ENCODE measurements at places on chromosomes 7 and 10. TPM values are rescaled to one million over a fixed set of nuclear protein-coding genes. Genes with fewer than 3 reads are reported as not detected.
A peak's percentile ranks its signal among the peaks of the same experiment; 100 is the strongest.

The MAD1L1 gene
- 59.6 TPM for total RNA-seq

The WAC gene
- 30.5 TPM for total RNA-seq

- no peaks in the 10 kb centered on the region for H3K36me3 ChIP-seq
- peak overlapping the region; percentile 86 for H3K4me3 ChIP-seq
- H3K4me1 ChIP-seq, result no peaks in the 10 kb centered on the region
- no peaks in the 10 kb centered on the region for H3K27me3 ChIP-seq
- H3K27ac ChIP-seq, result peak overlapping the region; percentile 16
Measured at GRCh38 chr10:70381471-70382421, 679 bp downstream of the LRRC20 start.

DNA sequence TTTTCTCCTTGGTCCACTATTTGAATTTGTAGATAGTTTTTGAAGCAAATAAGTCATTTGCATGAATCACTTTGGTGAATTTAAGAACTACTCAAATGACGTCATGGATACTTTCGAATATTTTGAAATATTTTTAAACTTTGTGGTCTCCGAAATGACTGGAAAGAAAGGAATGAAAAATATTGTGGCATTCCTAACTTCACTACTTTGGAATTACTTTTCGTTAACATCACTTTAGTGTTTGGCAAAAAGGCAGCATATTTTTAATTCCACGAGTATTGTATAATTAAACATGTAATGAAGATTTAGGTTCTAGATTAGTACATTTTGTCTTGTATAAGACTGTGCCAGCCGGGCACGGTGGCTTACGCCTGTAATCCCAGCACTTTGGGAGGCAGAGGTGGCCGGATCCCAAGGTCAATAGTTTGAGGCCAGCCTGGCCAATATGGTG, 35.3 kb upstream of the ZRANB1 start:
- DNase-seq, result peak; percentile 91
- H3K4me3 ChIP-seq, result no peak overlapping the region
- H3K4me1 ChIP-seq, result peaks cover 22% of the 10 kb centered on the region
- H3K27me3 ChIP-seq, result no peaks in the 10 kb centered on the region
- peak overlapping the region; percentile 22 for H3K27ac ChIP-seq
- H3K36me3 ChIP-seq, result no peaks in the 10 kb centered on the region

The TMEM270 gene
- not detected for total RNA-seq

DNA sequence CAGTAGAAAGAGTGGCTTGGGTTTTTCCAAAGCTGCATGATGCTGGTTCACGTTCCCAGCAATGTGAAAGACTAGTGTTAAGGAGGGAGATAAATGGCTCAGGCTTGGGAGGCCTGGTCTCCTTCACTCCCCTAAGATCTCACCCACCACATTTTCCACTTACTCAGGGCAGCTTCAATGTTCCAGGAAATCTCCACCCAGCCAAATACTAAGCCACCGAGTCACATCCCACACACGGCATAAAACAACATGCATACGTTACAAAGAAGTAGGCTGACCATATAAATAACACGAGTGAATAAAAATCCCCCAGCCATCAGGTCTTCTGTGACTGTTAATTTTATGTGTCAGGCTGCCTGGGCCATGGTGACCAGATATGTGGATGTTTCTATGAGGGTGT, 303.5 kb downstream of the SFMBT2 start:
- DNase-seq, result no peak
- no peaks in the 10 kb centered on the region for H3K36me3 ChIP-seq
- H3K27ac ChIP-seq, result no peak overlapping the region

The ABCA13 gene
- not detected for total RNA-seq

The C10orf53 gene
- total RNA-seq, result not detected

GRCh38 chr7:2220030-2220429, 12.7 kb downstream of the MAD1L1 start:
- H3K4me1 ChIP-seq, result no peaks in the 10 kb centered on the region
- peaks cover 41% of the 10 kb centered on the region for H3K36me3 ChIP-seq
- no peaks in the 10 kb centered on the region for H3K27me3 ChIP-seq
- DNase-seq, result no peak
- no peak overlapping the region for H3K4me3 ChIP-seq
- no peak overlapping the region for H3K27ac ChIP-seq

- no peaks in the 10 kb centered on the region for H3K27me3 ChIP-seq
- peaks cover 31% of the 10 kb centered on the region for H3K36me3 ChIP-seq
- no peaks in the 10 kb centered on the region for H3K4me1 ChIP-seq
- no peak for DNase-seq
Measured at GRCh38 chr7:76054123-76055120, 6.5 kb downstream of the MDH2 start.

- H3K27me3 ChIP-seq, result no peaks in the 10 kb centered on the region
- no peaks in the 10 kb centered on the region for H3K36me3 ChIP-seq
- peak overlapping the region; percentile 78 for H3K27ac ChIP-seq
- H3K4me3 ChIP-seq, result no peak overlapping the region
- peak; percentile 80 for DNase-seq
Measured at GRCh38 chr7:32163141-32163806, 93.1 kb upstream of the PDE1C start.

DNA sequence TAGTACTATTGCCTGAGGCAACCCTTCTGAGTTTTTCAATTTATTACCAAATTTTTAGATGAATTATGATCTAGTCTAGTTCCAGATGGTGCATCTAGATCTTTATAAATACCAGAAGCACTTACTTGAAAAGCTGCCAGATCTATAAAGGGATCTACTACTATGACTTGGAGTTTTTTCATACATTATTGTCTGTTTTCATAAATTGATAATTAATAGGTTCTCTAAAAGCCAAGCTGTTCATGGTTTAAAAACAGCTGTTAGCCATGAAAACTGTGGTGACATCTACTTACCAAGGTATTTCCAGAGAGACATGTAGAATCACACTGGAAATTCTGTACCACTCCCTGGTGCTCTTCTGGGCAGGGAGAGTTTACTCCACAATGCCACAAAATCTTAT, 786.5 kb upstream of the C7orf33 start:
- H3K4me3 ChIP-seq, result no peak overlapping the region
- H3K27me3 ChIP-seq, result no peaks in the 10 kb centered on the region
- no peak overlapping the region for H3K27ac ChIP-seq
- no peaks in the 10 kb centered on the region for H3K36me3 ChIP-seq
- no peak for DNase-seq

The CYP2C19 gene
- total RNA-seq, result not detected

DNA sequence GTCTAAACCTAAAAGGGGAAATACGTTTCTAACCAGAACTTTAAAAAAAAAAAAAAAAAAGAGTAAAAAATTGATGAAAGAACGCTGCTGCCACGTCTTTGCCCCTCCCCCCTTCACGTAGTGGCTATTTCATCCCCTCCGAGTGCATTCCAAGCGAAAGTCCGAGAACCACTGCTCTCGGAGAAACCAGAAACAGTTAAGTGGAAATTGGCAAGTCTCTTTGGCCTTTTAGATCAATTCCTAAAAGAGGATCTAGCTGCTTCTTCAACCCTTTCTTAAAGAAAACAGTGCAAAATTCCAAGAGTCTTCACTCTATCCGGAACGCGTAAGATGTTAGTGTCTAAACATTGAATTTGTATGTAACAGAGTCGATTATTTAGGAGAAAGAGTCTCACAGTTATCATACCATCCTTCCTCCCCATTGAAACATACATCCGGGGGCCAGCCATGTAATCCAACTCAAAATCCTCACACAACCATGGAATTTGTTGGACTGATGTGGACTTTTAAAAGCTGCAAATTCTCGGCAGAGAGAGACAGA, 1.1 kb downstream of the P4HA1 start:
- peak overlapping the region; percentile 96 for H3K27ac ChIP-seq
- peak; percentile 83 for DNase-seq
- H3K4me3 ChIP-seq, result peak overlapping the region; percentile 87
- no peaks in the 10 kb centered on the region for H3K27me3 ChIP-seq
- H3K4me1 ChIP-seq, result peaks cover 6% of the 10 kb centered on the region

The ZNF655 gene
- 37.9 TPM for total RNA-seq

- no peak overlapping the region for H3K27ac ChIP-seq
- no peak overlapping the region for H3K4me3 ChIP-seq
- H3K27me3 ChIP-seq, result no peaks in the 10 kb centered on the region
- no peaks in the 10 kb centered on the region for H3K4me1 ChIP-seq
Measured at GRCh38 chr7:5584821-5585220, 161.2 kb upstream of the TNRC18 start.

DNA sequence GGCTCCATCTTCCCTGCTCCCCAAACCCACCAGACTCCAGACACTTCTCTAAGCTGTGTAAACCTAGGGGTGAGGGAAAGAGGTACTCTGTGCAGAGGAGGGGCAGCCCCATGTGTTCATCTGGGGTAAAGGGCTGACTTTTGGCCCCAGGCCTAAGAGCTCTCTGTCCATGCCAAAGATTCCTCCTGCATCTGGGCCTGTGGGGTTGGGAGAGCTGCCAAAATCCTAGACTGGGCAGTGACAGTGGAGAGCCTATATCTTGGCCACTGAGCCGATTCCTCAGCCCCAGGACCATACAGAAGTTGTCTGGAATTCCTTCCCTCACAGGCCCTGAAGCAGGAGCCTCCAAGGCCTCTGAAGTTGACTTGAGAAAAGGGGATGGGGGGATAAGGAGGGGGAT, 25.3 kb upstream of the LEP start:
- no peaks in the 10 kb centered on the region for H3K27me3 ChIP-seq
- no peaks in the 10 kb centered on the region for H3K4me1 ChIP-seq
- H3K4me3 ChIP-seq, result no peak overlapping the region
- H3K36me3 ChIP-seq, result no peaks in the 10 kb centered on the region
- no peak for DNase-seq

GRCh38 chr10:35327790-35328403, 8.4 kb upstream of the CCNY start:
- H3K4me1 ChIP-seq, result peaks cover 6% of the 10 kb centered on the region
- peaks cover 2% of the 10 kb centered on the region for H3K36me3 ChIP-seq
- no peaks in the 10 kb centered on the region for H3K27me3 ChIP-seq
- no peak overlapping the region for H3K4me3 ChIP-seq

The FAM171A1 gene
- 27.7 TPM for total RNA-seq

DNA sequence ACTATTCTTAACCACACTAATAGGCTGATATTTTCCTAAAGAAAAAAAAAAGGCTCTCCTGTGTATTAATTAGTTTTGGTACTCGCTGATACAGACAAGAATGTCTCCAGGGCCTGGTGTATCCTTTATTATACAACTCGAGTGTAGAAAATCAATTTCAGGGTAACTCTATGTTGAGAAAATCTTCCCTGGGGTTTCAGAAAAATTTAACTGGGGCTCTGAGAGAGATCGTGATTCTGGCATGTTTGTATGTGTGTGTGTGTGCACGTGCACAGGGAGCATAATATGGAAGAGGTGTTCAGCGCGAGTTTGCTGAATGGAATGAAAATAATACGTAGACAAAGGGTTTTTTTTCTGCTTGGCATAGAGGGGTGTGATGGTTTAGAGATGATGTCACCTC, 496.8 kb downstream of the GPAM start:
- no peak overlapping the region for H3K4me3 ChIP-seq
- H3K36me3 ChIP-seq, result no peaks in the 10 kb centered on the region
- no peak for DNase-seq
- no peak overlapping the region for H3K27ac ChIP-seq

GRCh38 chr7:24384362-24385030, 100.5 kb downstream of the NPY start:
- no peaks in the 10 kb centered on the region for H3K4me1 ChIP-seq
- no peak for DNase-seq
- H3K4me3 ChIP-seq, result no peak overlapping the region

The TYW1 gene
- 2.1 TPM for total RNA-seq

- H3K4me1 ChIP-seq, result no peaks in the 10 kb centered on the region
- H3K27ac ChIP-seq, result no peak overlapping the region
- no peak overlapping the region for H3K4me3 ChIP-seq
Measured at GRCh38 chr7:88357294-88357693, 50.6 kb upstream of the STEAP4 start.

GRCh38 chr7:43249823-43250145, 137.3 kb downstream of the HECW1 start:
- H3K36me3 ChIP-seq, result no peaks in the 10 kb centered on the region
- no peaks in the 10 kb centered on the region for H3K4me1 ChIP-seq
- H3K4me3 ChIP-seq, result no peak overlapping the region

The TYW1B gene
- not detected for total RNA-seq

DNA sequence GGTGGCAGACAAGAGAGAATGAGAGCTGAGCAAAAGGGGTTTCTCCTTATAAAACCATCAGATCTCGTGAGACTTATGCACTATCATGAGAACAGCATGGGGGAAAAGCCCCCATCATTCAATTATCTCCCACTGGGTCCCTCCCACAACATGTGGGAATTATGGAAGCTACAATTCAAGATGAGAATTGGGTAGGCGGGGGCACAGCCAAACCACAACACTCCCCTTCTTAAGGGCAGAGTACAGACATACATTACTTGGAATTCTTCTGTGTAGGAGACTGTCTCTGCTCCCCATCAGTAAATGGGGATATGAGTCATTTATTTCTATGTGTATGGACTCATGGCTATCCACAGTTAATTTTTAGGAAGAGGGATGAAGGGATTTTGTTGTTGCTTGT, 31.2 kb downstream of the FAM171A1 start:
- H3K36me3 ChIP-seq, result no peaks in the 10 kb centered on the region
- H3K4me3 ChIP-seq, result no peak overlapping the region
- H3K4me1 ChIP-seq, result no peaks in the 10 kb centered on the region
- no peak for DNase-seq
- H3K27me3 ChIP-seq, result no peaks in the 10 kb centered on the region
- no peak overlapping the region for H3K27ac ChIP-seq

DNA sequence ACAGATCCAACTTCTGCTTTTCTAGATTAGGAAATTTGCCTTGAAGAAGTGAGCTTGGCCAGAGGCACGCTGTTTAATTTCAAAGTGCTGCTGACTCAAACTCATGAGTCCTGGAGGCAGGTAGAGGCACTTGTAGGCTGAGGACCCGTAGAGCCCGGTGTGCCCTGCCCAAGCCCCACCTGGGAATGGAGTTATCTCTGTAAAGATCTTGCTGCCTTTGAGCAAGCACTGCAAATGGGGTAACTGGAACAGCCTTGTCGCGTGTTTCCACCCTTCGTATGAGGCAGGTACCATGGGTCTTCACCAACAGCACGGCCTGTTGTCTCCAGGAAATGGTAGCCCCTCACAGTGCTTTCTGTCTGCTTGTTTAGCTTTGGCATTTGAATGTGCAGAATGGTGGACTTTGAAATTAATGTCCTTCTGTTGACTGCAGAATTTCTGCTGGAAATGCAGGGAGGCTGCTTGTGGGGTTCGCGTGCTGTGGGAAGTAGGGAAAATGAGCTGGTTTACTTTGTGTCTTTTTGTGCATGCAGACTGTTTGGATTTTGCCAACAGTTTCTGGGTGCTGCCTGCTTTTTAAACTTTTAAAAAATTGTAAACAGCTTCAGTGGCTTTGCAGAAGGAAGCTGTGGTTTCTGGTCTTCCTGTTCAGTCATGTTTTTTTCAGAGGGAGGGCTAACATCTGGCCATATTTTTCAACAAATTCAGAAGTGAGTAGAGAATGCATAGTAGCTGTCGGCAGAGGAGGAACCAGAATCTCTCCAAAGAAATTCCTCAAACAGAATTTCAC, 27.2 kb downstream of the CCM2 start:
- no peak overlapping the region for H3K27ac ChIP-seq
- no peaks in the 10 kb centered on the region for H3K27me3 ChIP-seq
- H3K36me3 ChIP-seq, result peaks cover 15% of the 10 kb centered on the region
- H3K4me3 ChIP-seq, result peak overlapping the region; percentile 14

The ZPBP gene
- total RNA-seq, result not detected

DNA sequence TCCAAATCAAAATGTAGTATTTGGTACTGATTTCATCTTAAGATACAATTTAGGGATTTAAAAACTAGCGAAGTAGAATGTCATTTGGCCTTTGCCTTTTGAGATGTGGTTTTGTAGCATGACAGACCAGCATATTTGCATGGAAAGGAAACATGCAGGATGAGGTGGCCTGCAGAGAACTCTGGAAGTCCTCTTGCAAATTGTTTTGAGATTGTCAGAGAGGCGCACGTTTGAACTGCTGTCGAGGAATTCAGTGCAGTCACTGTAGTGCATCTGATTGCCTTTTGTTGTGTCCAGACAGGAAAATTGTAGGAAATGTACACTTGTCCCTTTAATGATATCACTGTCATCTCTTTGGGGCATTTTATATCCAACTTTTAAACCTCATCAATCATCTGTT, 136.7 kb downstream of the CELF2 start:
- DNase-seq, result no peak
- H3K36me3 ChIP-seq, result no peaks in the 10 kb centered on the region
- no peaks in the 10 kb centered on the region for H3K27me3 ChIP-seq
- peaks cover 11% of the 10 kb centered on the region for H3K4me1 ChIP-seq

The HDAC9 gene
- 33.4 TPM for total RNA-seq
